H9 (cell line): ENCODE measurements at places on chromosomes 1 and 21.

DNA sequence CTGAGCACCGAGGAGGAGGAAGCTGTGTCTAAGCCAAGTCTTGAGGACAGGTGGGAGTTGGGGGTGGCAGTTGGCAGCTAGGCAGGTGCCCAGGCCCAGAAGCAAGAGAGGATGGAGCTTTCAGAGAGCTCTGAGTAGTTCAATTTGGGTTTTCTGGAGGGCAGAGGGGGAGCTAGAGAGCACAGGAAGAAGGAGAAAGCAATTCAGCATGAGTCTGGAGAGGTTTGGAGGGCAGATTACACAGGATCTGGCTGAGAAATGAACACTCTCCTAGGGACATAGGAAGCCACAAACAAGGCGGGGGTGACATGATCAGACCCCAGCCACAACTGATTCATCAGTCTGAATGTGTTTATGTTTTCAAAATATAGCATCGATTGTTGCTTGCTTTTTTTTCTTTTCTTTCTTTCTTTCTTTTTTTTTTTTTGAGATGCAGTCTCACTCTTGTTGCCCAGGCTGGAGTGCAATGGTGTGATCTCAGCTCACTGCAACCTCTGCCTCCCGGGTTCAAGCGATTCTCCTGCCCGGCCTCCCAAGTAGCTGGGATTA lies 23.8 kb downstream of the PTPRF start:
- peak; percentile 61 for DNase-seq

GRCh38 chr21:37974081-37974480 lies 57.8 kb upstream of the KCNJ6 start:
- no peak for DNase-seq

GRCh38 chr1:4027492-4028138 lies 127.5 kb upstream of the C1orf174 start:
- peak; percentile 32 for DNase-seq

DNA sequence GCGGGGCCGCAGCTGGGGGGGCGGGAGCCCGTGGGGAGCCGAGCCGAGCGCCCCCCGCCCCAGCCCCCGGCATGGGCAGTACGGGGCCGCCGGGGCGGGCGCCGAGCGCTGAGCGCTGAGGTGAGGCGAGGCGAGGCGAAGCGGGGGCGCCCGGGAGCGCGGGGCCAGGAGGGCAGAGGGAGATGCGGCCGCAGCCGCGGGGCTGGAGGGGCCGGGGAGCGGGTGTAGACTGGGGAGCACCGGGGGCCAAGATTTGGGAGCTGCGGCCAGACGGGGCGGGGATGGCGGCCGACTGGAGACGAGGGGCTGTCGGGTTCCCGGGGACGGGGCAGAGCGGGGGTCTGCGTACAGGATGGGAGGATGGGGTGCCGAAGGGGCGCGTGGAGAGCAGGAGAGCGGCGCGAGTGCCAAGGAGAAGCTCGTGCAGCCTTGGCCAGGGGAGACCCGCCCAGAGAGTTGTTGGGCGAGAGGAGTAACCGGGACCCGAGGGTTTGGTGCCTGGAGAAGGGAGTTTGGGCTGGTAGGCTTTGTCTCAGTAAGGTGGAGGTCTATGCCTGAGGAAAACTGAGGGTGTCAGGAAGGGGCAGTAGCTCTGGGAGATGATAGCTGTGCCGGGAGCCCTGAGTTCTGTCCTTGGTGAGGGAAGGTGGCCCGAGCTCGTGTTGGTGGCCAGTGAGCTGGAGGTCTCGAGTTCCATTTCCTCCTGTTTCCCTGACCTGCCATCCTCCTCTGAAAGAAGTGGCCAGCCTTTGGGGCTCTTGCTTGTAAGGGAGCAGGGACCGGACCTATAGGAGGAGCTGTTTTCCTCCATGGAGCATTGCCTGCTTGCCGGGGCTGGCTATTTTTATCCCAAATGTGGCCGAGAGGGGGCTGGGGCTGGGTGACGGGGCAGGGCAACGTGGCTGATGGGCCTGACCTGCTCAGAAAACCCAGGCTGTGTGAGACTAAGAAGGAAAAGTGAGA lies 539 bp downstream of the ATP8B2 start:
- peak; percentile 91 for DNase-seq

GRCh38 chr1:226872437-226872836 lies 2.0 kb downstream of the PSEN2 start:
- peak; percentile 4 for DNase-seq

DNA sequence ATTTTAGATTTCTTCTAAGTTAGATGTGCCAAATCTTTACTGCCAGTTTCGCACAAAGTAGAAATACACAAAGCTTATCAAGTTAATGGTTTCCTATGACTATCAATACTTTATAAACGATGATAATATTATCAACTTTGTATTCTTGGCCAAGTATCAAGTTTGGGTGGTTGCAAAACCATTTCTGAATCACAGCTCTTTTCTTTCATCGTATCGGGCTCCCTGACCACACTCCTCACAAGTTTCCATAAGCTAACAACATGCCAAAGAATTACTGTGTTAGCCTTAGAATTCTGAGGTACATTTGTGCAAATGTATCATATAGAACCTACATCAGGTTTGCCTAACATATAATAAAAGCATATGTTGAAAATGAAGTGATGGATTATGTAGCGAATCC lies 311.0 kb downstream of the KCTD3 start:
- no peak for DNase-seq

DNA sequence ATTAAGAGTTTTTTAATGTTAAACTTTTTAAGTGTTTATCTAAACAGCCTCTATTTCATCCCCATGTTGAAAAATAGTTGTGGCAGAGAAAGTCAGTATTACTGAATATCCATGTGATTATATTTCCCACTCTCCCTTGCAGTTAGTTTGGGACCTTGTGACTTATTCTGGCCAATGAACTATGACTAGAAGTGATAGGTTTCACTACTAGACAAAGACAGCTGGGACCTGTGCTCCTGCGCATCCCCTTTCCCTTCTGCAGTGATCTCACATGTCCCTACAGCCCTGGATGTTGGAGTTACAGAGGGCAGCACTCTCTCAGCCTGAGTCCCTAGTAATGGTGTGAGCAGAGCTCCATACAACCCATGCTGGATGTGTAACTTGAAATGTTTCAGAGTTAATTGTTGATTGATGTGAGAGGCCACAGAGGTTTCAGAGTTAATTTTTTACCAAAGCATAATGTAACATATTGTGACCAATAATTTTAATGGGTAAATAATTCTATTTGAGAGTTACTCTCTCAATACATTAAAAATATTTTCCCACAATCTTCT lies 18.7 kb upstream of the SAMD13 start:
- DNase-seq, result no peak

- no peak for DNase-seq
These were observed 9.9 kb upstream of the SLC45A3 start for GRCh38 chr1:205690122-205690756.

GRCh38 chr1:167517535-167518330 lies 596 bp downstream of the CD247 start:
- no peak for DNase-seq

DNA sequence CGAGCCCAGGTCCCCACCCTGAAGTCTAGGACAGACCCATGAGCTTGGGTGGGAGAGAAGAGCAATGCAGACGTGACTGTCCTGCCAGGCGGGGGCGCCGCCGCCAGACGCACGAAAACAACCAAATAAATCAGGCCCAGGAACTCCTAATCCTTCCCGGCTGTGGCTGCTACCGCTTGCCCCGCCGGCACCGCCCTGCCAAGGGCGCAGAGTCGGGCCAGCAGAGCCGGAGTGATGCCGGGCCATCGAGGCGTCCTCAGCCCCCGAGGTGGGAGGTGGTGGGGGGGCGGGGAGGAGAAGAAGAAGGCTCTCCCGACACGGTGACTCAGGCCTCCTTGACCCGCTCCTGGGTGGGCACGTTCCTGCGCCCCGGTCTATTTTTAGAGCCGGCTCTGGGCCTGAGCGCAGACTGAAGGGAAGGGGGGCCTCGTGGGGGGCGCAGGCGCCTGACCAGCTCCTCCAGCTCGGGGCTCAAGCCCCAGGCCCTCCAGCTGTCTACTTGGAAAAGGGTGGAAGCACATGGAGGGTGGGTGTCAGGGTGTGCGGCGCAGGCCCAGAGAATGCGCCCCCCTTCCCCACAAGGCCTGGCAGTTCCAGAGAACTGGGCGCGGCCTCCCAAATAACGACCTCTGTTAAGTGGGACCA lies 10.7 kb upstream of the COL16A1 start:
- peak; percentile 84 for DNase-seq

- peak; percentile 60 for DNase-seq
These were observed 1.2 kb downstream of the GLIS1 start for GRCh38 chr1:53737648-53738204.

DNA sequence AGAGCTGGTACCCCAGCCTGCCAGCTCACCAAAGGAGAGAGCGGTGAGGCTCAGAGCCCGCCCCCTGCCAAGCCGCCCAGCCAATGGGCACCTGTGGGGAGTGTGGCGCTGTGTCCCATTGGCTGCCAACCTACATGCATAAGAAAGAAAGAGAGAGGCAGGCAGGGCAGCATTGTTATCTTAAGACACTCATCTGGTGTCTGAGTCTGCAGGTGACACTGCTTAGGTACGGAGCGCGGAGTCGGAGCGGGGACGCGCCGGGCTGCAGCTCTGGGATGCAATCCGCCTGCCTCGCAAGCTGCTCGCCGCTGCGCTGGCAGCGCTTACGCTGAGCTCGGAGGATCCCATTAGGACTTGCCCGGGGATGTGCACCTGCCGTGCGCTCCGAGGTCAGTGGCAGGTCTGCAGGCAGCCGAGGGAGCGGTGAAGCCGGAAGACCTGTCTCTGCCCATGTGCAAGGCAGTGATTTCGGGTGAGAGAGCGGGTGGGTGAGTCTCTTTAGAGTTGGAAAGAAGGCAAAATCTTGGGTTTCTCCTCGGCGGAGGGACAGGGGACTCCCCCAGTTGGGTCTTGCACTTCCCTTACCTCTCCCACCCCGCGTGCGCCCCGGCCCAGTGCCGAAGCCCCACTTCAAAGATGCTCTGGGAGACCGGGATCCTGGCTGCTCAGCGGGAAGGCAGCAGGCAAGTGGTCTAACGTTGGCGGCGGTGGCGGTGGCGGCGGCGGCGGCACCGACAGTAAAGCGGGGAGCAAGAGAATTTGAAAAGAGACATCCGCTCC lies at the start of gene BRINP2:
Gene BRINP2, plus strand, starts transcription at position 203 of the 780 bp plus-strand sequence. CDS start 58,919 bp downstream, outside the sequence.
- DNase-seq, result peak; percentile 94

- DNase-seq, result no peak
These were observed 203.4 kb downstream of the CRB1 start for GRCh38 chr1:197471248-197471985.

DNA sequence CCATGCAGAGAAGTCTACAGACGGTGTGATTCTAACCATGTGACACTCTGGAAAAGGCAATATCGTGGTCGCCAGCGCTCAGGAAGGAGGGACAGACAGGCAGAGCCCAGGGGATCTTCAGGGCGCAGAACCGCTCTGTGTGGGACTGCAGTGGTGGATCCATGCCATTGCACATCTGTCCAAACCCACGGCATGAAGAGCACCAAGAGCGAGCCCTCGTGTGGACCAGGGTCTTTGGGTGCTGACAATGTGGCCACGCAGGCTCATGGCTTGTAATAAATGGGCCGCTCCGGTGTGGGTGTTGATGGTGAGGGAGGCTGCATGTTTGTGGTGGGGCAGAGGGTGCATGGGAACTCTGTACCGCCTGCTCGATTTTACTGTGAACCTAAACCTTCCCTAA lies 25.3 kb upstream of the POFUT2 start:
- DNase-seq, result no peak

DNA sequence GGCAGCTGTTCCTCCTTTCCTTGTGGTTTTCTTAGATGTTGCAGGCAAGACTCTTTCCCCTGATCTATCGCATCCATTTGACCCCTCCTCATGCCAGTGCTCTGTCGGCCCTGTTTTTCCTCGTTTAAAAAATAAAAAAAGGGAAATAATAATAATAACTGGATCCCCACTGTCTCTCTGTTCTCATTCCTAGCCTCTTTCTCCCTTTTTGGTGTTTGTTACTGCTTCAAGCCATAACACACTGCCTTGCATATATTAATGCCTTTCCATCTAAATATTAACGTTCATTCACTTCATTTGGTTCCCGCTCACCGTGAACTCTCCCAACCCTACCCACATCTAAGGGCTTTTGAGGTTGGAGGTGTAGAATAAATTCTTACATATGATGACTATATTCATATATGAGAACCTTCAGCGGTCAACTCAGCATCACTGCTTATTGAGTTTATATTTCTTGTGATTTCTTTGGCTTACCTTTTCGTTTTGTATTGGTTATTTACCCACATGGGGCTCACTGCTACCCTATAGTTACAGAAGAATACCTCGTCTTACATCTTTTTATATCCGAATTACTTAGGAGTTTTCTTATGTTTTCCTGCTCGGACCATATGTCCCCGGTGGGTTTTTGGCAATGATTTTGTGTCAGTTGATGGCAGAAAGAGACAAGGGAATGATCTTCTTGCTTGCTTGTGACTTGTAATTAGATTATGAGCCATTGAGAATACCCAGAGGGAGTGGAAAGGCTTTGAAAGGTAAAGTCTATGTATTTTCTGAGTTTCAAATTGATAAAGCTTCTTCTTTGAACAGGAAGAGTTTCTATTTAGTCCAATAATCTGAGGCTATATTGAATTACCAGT lies 805 bp downstream of the ATG4C start:
- DNase-seq, result no peak
